ENCODE measurements at places on chromosomes 3 and 15. TPM values are rescaled to one million over a fixed set of nuclear protein-coding genes. Genes with fewer than 3 reads are reported as not detected.

ISLR gene
- 0.06 TPM for total RNA-seq

RBMS3 gene
- 24.9 TPM for total RNA-seq

SEMA4B gene
- 16.9 TPM for total RNA-seq

RAB6B gene
- total RNA-seq: 0.32 TPM

IGSF11 gene
- total RNA-seq: not detected

NECTIN3 gene
- 49.0 TPM for total RNA-seq

ANKRD63 gene
- total RNA-seq: not detected

SEMA3B gene
- 0.49 TPM for total RNA-seq

ZNF385D gene
- total RNA-seq: 3.2 TPM
